ENCODE measurements at places on chromosomes 5 and 9.

GRCh38 chr5:40791715-40792139 is 6.4 kb downstream of the PRKAA1 start:
- DNase-seq: no peak

DNA sequence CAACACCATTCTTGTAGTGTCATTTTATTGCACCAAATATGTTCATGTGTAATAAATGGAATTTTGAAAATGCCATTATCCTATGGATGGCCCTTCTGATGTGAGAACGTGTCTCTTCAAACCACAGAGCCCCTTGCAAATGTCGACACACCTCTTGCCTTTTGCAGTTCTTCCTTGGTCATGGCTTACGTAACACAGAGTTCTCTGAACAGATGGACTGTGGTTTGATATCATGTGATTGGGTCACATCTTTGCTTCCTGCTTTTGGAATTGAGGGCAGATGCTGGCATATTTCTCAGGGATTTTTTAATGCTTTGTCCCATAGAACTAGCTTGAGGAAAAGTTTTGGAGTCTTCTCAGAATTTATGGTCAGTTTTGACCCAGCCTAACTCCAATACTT is 4.6 kb downstream of the TGFBR1 start:
- no peak for DNase-seq

- DNase-seq: peak; percentile 11
Observed at GRCh38 chr5:72137826-72138409, 30.6 kb downstream of the MAP1B start.

GRCh38 chr5:53422539-53422938 is 57.9 kb upstream of the FST start:
- no peak for DNase-seq

GRCh38 chr9:92119586-92119985 is 4.4 kb upstream of the SPTLC1 start:
- DNase-seq: no peak

DNA sequence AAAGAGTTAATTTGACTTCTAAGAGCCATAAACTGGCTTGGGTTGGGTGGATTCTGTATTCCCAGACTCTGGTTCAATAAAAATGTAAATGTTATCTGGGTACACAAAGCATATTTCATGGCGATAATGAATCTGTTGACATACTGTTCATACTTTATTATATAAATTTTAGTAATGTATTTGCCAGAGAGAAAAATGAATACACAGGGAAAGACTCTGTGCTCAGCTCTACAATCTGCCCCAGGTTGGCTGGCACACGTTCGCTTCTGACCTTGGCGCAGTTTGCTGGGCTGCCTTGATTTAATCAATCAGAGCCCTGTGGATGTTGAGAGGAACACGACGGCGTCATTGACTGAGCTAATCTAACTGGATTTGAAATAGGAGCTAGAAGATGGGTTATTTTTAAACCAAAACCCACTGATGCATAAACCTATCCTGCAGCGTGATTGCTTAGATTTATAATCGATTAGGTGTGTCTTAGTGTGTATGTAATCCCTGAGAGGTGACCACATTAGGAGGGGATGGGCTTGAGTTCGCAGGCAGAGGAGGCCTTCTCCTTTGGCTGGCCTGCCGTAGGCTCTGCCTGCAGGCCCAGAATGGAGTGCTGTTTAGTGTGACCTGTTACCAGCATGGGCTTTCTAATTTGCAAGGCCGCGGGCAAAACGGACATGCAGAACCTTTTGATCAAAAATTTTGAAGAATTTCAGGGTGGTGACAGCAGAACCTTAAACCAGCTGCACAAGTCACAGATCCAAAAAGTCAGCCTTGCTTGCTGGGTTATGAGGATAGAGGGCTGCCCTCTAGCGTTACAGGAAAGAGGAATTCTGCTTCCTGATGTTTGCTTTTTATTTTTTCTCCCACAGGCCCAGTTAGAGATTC is 3.9 kb upstream of the ADCY2 start:
- DNase-seq: no peak

DNA sequence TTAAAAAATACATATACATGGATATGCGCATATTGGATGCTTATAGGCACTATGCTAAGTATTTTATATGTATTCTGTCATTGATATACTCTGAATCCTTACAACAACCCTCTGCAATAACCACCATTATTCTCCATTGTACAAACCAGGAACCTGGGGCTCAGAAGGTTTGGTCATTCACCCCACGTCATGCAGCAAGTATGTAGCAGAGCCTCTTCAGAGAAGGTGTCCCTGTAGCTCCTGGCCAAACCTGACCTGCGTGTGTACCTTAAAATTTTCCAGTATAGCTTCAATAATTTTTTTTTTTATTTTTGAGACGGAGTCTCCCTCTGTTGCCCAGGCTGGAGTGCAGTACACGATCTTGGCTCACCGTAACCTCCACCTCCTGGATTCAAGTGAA is 51.9 kb downstream of the MFAP3 start:
- no peak for DNase-seq

DNA sequence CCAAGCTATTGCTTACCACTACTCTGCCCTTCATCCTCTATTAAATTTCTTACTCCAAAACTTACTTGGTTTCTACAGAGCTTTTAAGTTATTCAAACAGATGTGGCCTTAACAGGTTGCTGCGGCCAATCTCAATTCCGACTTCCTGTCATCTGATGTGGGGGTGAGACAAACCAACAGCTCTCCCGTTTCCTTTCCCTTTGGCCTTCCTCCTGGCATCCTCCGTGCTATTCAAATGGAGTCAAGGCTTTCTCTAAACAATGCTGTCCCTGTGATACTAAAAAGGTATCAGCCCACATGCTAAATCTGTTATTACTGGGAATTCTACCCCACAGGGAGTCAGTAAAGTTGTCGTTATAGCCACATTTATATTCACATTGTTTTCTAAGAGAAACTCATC is 11.8 kb downstream of the RBM18 start:
- no peak for DNase-seq

DNA sequence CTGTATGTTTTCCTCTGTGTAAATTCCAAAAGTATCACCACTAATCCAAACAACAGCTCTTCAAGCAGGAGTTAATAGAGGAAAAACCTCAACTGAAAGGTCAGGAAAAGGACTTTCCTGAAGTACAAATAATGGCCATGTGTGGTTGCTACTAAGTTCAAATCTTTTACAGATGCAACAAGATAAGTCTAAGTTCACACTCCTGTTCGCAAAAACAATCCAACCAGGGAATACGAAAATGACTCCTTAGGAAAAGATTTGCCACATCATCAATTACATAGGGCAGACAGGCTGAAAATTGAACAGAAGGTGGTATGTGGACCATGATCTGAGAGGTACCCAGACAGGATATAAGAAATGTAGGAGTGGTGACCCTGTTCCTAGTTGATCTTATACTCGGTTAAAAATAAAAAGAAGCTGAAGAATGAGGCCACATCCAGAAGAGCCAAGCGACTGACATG is 210.2 kb downstream of the TSSK1B start:
- no peak for DNase-seq

GRCh38 chr9:35905051-35905781 is 786 bp upstream of the HRCT1 start:
- DNase-seq: no peak

- no peak for DNase-seq
Observed at GRCh38 chr5:91140657-91141056, 242.5 kb downstream of the ARRDC3 start.
